ENCODE measurements at places on chromosomes 1 and 21. TPM values are rescaled to one million over a fixed set of nuclear protein-coding genes. Genes with fewer than 3 reads are reported as not detected.

GJB4 gene
- not detected for total RNA-seq

FAM72C gene
- total RNA-seq: 0.13 TPM

HTR6 gene
- total RNA-seq: not detected

TMEM269 gene
- not detected for total RNA-seq

SPRR1A gene
- total RNA-seq: not detected

GRCh38 chr1:201542309-201543035 lies 3.5 kb downstream of the NAV1 start:
- no peak for DNase-seq
- no peaks in the 10 kb centered on the region for H3K36me3 ChIP-seq
- H3K4me3 ChIP-seq: no peak overlapping the region
- no peaks in the 10 kb centered on the region for H3K27me3 ChIP-seq
- peaks cover 47% of the 10 kb centered on the region for H3K4me1 ChIP-seq
- peak overlapping the region; percentile 89 for H3K27ac ChIP-seq

DNA sequence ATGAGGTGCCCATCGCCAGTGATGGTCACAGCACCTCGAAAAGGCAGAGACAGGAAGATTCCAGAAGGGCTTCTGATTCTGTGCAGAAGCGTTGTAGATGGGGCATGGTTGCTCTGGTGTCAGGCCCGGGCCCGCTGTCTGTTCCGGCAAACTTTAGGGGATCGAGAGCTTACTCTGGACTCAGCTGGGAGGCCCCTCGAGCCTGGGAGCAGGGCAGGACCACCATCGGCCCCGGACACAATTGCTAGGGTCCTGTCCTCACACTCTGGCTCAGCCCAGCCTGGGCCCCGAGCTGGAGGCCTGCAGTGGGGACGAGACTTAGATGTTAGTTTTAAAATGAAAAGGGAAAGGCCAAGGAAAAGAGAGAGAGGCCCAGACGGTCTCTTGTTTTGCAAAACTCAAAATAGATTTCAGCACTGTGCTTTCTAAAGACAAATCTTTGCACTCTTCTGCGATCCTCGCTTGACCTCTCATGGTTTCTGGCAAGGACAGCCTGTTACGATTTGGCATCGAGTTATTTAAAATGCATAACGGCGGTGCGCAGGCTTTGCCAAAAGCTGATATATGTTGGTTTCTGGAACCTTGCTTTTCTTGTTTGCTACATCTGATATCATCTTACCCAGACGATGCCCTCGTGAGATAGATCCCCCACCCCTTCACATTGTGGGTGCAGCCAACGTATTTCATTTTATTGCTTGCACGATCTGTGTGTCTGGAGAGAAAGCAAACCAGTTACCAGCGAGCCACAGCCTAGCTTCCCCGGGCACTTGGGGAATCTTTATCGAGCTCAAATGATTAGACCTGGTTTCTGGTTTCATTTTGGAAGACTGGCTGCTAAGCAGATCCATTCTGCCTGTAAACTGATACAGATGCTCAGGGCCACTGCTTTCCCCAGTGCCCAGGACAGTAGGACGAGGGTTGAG lies 58.0 kb downstream of the PRDM16 start:
- no peak overlapping the region for H3K4me3 ChIP-seq
- peaks cover 4% of the 10 kb centered on the region for H3K4me1 ChIP-seq
- no peaks in the 10 kb centered on the region for H3K27me3 ChIP-seq
- peak overlapping the region; percentile 75 for H3K27ac ChIP-seq

DNA sequence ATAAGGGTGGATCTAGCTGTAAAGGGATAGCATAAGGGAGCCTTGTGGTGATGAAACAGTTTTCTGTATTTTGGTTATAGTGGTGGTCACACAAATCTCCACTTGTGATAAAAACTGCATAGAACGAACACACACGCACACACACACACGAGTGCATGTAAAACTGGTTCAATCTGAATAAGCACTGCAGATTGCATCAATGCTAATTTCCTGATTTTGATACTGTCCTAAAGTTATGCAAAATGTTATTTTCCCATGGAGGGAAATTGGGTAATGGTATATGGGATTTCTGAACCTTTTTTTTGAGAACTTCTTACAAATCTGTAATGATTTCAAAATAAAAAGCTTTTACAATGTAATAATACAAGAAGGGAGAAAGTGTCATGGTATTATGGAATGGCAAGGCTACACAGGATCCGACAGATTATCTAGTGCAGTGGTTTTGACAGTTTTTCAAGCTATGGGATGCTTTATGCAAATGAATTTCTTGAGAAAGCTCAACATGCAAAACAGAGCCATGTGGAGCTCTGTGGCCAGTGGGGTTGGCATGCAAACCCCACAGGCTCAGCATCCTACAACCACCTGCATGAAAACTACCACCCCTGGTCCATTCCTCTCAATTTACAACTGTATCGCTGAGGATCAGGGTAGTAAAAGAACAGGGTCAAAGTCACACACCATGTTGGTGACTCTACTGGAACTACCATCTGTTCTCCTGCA lies 18.8 kb downstream of the SLC41A1 start:
- no peak for DNase-seq
- no peak overlapping the region for H3K27ac ChIP-seq
- H3K27me3 ChIP-seq: no peaks in the 10 kb centered on the region

DNA sequence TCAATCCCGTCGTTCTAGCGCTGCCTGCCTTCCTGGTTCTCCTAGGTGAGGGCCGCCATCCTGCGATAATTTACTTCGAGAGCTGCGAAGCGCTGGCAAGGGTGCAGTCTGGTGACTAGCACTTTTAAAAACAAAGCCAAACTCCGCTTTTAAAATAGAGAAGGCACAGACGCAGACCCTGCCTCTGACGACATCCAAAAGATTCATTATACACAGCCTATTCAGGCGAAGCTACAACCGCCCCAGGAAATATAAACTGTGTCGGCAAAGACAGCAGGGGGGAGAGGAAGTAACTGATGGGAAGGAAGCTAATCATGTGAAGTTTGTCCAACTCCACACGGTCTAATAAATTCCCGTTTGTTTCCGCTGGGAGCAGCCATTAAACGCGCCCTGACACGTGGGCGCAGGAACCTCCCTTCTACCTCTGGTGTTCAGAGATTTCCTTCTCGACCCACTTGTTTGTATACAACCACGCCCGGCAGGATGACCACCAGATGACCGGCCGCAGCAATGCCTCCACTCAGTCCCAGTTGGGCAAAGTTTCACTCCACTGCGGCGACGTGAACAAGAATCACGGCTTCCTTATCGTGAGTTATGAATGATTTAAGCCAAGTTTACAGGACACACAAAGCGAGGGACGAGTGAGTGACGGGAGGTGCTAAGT lies 1.3 kb downstream of the GNG12 start:
- H3K27ac ChIP-seq: peak overlapping the region; percentile 82
- H3K4me1 ChIP-seq: peaks cover 9% of the 10 kb centered on the region
- H3K36me3 ChIP-seq: no peaks in the 10 kb centered on the region
- DNase-seq: peak; percentile 56
- H3K4me3 ChIP-seq: peak overlapping the region; percentile 68

DNA sequence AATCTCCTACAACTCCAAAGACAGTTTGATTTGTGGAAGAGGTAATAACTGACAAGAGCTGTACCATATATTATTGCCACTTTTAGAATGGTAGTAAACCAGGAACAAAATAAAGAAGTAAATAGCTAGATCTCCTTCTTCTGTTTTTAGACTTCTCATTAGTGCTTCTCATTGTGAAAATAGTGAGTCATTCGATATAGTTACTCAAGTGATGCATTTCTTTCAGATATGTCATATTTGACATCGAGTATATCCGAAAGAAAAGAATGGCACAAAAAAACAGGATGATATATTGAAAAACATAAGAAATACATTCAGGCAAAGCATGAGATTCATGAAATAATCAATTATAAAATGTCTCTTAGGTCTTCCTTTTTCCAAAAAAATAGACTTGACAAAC lies 1346.1 kb downstream of the BRINP3 start:
- H3K4me3 ChIP-seq: no peak overlapping the region
- DNase-seq: no peak
- no peaks in the 10 kb centered on the region for H3K4me1 ChIP-seq
- no peak overlapping the region for H3K27ac ChIP-seq

- no peaks in the 10 kb centered on the region for H3K27me3 ChIP-seq
- DNase-seq: no peak
- H3K27ac ChIP-seq: no peak overlapping the region
- H3K4me1 ChIP-seq: peaks cover 27% of the 10 kb centered on the region
- no peaks in the 10 kb centered on the region for H3K36me3 ChIP-seq
- no peak overlapping the region for H3K4me3 ChIP-seq
These were observed 232.5 kb upstream of the JUN start for GRCh38 chr1:59016390-59016789.

- no peaks in the 10 kb centered on the region for H3K4me1 ChIP-seq
- no peak overlapping the region for H3K4me3 ChIP-seq
- H3K36me3 ChIP-seq: no peaks in the 10 kb centered on the region
- H3K27me3 ChIP-seq: no peaks in the 10 kb centered on the region
- peak; percentile 85 for DNase-seq
- no peak overlapping the region for H3K27ac ChIP-seq
These were observed 30.2 kb upstream of the SLC22A15 start for GRCh38 chr1:115946116-115946515.

GRCh38 chr1:226973898-226974543 lies 33.9 kb downstream of the COQ8A start:
- H3K27ac ChIP-seq: peak overlapping the region; percentile 78
- H3K4me3 ChIP-seq: no peak overlapping the region
- H3K4me1 ChIP-seq: peaks cover 19% of the 10 kb centered on the region
- H3K36me3 ChIP-seq: no peaks in the 10 kb centered on the region

DNA sequence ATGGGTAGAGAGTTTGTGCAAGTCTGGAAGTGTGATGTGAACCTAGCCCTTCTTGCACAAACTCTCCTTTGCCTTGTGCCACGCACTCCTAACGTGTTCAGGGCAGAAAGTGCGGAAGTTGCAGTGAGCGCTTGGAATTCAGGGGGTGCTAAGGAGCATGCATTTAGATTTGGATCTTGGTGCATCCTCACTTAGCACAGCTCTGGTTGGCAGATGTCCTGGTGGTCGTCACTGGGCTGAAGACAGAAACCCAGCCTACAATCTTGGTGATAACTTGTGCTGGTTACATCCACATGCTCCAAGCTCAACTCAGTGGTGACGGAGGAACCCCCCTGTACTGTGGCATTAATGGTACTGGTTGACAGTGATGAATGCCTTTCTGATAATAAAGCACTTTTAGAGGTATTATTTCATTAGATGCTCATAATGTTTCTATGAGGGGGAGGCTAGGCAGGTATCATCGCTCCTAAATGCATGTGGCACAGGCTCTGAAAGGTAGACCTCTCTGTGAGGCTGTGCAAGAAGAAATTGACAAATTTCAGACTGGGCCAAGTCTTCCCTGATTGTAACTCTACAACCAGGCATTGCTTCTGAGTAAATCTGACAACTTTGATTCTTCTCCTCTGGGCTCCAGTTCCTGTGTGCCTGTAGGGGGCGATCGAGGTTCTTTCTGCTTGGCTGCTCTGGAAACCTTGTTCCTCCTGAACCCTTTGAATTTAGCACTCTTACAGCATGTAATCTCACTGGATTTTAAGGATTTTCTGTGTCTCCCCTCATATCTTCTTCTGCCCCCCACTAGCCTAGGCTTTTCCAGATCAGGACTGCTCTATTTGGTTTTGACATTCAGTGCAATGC lies 40.6 kb downstream of the MAPKAPK2 start:
- no peaks in the 10 kb centered on the region for H3K27me3 ChIP-seq
- H3K4me1 ChIP-seq: peaks cover 51% of the 10 kb centered on the region

GRCh38 chr1:58841455-58841854 lies 57.6 kb upstream of the JUN start:
- no peak overlapping the region for H3K4me3 ChIP-seq
- no peaks in the 10 kb centered on the region for H3K36me3 ChIP-seq
- H3K27me3 ChIP-seq: no peaks in the 10 kb centered on the region
- peak; percentile 46 for DNase-seq
- no peak overlapping the region for H3K27ac ChIP-seq

DNA sequence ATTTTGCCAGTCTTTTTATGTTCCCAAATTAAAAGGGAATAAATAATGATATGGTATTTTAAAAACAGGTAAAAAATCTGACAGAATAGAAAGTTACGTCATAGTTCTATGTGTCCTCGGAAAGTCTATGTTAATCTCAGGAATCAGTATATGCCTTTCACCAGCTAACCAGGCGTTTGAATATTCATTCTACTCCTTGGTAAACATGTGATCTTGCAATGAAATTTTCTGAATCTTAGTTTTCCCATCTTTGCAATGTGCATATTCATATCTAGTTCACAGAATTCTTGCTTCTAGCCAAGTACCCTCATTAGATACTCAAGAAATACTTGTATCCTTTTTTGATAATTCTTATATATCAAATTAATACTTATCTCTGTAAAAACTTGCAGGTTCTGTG lies 179.4 kb downstream of the ZP4 start:
- no peak overlapping the region for H3K27ac ChIP-seq
- H3K4me3 ChIP-seq: no peak overlapping the region
- DNase-seq: no peak
- no peaks in the 10 kb centered on the region for H3K36me3 ChIP-seq
- no peaks in the 10 kb centered on the region for H3K4me1 ChIP-seq
- no peaks in the 10 kb centered on the region for H3K27me3 ChIP-seq

DNA sequence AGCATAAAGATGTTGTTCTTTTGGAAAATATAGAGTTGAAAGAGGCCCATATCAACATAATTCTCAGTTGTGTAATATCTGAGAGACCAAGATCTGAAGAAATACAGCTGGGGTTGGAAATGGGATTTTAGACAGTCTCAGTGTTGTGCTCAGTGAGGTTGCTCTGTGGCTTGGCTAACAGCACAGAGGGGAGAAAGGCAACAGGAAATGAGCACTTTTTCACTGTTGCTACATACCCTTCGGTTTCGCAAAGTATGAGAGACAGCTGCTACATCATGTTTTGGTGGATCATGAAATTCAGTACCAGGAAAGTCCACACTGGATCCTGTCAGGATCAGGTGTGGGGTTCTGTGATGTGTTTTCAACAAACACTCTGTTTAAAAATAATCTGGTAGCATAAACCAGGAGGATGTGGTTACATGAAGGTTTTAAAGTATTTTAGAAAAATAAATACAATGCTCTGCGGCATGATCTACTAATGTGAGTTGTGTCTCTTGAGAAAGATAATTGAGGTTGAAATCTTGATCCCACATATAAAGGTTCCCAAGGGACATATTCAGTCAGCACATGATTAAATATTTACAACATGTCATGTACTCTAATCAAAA lies 7.0 kb upstream of the GPR88 start:
- no peaks in the 10 kb centered on the region for H3K27me3 ChIP-seq
- no peaks in the 10 kb centered on the region for H3K36me3 ChIP-seq
- peaks cover 9% of the 10 kb centered on the region for H3K4me1 ChIP-seq

GRCh38 chr1:189682591-189682990 lies 795.1 kb downstream of the BRINP3 start:
- no peaks in the 10 kb centered on the region for H3K27me3 ChIP-seq
- H3K4me1 ChIP-seq: no peaks in the 10 kb centered on the region
- H3K36me3 ChIP-seq: no peaks in the 10 kb centered on the region
- no peak for DNase-seq
- no peak overlapping the region for H3K4me3 ChIP-seq

GRCh38 chr1:55539652-55540512 lies 324.7 kb upstream of the USP24 start:
- no peaks in the 10 kb centered on the region for H3K27me3 ChIP-seq
- DNase-seq: no peak
